ENCODE measurements at places on chromosomes 5 and 9. TPM values are rescaled to one million over a fixed set of nuclear protein-coding genes. Genes with fewer than 3 reads are reported as not detected.

GRCh38 chr9:86263876-86264275, 4.4 kb upstream of the C9orf153 start:
- DNase-seq = no peak

DNA sequence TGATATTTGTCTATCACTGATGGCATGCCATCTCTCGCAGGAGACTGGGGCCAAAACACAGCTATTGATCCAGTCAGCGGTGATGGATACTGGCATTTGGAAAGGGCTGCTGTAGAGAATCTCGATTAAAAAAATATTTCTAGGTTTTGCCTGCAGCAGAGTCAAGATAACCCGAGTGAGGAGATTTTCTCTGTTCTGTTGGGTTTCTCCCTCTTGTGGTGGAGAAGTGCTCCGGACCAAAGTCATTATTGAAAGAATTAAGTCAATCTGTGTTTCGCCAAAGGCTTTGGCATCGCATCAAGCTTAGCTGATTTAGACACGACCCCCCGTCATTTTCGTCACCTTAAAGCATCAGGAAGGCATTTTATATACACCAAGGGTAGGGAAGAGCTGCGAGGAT, 97.1 kb upstream of the IRX2 start:
- no peak for DNase-seq

- DNase-seq = no peak
Observed at GRCh38 chr5:22779499-22779898, 73.6 kb downstream of the CDH12 start.

FRMD3 gene
- 6.9 TPM for total RNA-seq

PCDHGB6 gene
- 4.2 TPM for total RNA-seq
